Adrenal gland (tissue), 19 donors: ENCODE measurements at places on chromosomes 1 and 21.

GRCh38 chr1:168506204-168506819, 37.5 kb downstream of the XCL2 start:
- DNase-seq: no peak

- no peak for DNase-seq
Measured at GRCh38 chr1:214584805-214585766, 17.9 kb upstream of the CENPF start.

- DNase-seq: no peak
Measured at GRCh38 chr1:211474451-211474850, 17.5 kb downstream of the RD3 start.

- no peak for DNase-seq
Measured at GRCh38 chr1:201063145-201063544, 39.6 kb upstream of the KIF21B start.

GRCh38 chr1:50830621-50831020, 129.4 kb downstream of the FAF1 start:
- DNase-seq: no peak

DNA sequence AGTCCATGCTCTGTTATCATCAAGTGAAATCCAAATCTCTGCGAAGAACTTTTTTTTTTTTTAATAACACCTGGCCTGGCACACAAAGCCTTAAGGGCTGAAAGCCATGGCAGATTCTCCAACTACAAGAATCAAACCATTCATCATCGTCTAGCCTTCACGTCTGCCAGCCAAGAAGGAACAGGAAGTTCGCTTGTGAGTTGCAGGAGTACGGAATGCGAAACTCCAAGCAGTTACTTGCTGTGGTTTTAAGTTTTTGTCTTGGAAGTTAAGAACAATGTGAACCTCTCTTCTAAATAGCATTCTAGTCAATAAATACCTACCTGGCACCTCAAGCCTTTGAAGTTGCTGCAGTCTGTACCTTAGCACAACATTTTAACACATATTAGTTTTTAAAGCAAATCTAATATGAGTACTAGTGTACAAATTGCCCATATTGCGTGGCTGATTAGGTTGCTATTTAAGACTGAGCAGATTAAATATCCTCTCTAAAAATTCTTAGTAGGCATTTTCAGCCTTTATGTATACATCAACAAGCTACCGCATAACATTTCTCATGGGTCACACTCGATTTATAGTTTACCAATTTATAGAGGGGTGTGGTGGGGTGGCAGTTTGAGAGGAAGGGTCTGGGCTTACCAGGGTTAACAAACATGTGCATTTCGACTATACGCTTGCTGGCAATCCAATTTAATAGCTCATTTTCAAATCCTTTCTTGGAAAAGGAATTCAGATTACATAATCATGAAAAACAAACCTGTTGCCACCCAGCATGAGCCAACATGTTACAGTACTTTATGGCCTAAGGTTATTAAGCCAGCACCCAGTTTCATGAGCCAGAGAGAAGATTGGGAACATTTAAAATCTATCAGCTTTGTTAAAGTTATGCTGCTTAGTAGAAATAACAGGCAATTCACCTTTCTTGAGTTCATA, 22.2 kb upstream of the PTPN14 start:
- no peak for DNase-seq

GRCh38 chr1:209601809-209602657, 18.5 kb downstream of the CAMK1G start:
- peak; percentile 66 for DNase-seq

GRCh38 chr1:226743259-226743658, 4.2 kb upstream of the ITPKB start:
- DNase-seq: no peak
